ENCODE measurements at places on chromosomes 5 and 9.

- DNase-seq: no peak
Measured at GRCh38 chr9:91571036-91571435, 147.4 kb upstream of the NFIL3 start.

DNA sequence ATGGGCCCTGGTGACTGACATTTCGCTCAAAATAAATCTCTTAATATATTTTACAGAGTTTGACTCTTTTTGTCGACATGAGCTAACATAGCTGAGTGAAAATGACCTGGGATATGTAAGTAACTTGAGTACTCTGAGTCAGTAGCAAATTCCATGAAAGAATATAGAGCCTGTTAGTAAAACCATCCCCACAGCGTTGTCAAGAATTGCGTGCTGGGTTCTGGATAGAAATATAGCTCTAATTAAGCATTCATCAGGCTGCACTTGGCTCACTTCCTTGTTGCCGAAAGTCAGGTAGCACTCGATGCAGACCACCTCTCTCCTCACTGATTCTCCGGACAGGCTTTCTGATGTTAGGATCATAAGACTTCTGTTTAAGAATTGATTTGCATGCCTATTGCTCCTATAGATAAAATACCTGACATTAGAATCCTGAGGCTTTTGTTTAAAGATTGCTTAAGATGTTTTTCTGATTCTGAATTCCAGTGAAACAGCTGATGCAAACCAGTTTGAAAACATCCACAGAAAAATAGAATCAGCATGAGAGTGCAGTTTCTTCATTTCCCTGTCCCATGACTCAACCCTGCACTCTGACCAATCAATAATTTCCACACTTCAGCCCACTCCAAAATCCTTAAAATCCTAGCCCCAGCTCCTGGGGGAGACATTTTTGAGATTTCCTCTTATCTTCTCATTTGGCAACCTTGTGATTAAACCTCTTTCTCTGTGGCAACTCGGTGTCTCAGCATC, 310.6 kb downstream of the DIRAS2 start:
- DNase-seq: no peak

DNA sequence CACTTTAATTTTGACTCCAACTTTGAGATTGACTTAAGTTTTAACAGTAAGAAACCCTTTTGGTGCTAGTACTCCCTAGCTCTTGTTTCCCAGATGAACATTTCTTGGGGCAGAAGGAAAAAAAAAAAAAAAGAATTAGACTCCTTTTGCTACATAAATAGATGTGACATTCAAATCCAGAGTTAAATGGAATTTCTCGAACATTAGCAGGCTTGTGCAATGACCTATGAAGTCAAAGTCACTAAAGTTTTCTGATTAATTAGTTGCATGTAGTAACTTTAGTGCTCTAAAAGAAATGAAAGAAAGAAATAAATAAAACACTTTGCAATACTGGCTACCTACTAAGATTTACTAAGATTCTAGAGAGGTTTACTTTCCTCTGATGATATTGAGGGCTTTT, 106.8 kb downstream of the TMEM174 start:
- no peak for DNase-seq

GRCh38 chr5:75734913-75735789, 17.9 kb upstream of the POC5 start:
- DNase-seq: peak; percentile 63

DNA sequence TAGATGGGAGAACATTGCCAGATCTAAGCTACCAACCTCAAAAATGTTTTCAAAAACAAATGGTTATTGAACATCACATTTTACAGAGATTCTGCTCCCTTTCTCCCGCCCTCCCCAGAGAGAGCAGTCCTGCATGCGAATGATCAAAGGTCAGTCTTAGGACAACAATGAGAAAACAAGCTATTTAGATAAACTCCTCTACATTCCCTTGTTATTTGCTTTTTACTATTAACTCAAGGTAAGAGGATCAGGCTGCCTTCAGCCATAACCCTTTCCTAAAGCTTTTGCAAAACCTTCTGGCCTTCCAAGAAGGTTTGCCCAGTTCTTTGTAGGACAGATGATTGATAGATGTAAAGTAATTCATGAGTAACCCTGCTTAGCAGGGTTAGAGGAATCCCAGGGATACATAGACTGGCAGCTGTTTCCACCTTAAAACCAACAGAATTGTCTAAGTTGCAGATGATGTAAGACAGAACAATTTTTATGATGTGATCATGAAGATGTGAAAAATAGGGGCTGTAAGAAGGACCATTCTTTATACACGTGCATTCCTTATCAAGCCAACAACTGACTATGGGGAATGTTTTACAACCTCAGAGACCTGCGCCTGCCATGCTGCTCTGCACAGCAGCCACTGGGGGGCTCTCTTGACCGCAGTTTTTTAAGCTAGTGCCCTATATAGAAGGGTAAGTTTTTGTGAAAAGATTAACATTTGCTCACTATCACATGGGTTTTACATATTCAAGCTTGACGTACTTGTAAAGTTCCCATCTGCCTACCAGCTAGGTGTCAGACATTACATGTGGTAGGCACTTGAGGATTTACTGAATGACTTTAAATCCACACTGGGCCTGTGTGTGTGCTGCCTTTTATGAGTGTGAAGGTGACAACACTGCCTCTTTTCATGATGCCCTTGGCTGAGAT, 2.3 kb upstream of the ZNF782 start:
- peak; percentile 72 for DNase-seq

DNA sequence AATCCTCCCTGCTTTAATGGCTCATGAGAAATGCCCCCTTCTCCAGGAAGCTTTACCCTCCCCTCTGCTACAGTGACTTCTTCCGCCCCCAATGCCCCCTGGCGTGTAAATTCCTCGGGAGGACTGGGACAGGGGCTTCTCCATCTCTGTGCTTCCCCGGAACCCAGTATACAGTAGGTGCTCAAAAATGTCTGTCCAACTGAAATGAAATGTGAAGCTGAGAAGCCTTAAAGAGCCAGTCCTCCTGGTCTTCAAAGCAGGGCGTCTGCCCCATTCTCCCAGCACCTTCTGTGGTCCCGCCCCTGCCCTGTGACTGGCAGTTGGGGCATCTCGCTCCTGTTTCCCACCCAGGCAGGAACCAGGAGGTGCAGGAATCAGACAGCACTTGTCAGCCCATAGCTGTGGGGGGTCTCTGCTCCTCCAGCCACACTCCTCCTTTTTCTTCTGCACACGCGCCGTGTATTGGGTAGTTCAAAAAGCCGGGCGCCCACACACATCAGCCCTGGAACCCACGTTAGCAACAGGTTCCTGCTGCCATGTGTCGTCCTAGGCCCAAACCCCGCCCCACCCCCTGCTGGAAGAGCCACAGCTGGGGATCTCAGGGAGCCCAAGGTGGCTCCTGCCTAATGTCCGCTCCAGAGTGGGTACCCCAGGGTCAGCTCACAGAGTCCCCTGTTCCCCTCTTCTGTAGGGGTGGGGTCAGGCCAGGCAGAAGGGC, 16.0 kb downstream of the FIBCD1 start:
- no peak for DNase-seq

DNA sequence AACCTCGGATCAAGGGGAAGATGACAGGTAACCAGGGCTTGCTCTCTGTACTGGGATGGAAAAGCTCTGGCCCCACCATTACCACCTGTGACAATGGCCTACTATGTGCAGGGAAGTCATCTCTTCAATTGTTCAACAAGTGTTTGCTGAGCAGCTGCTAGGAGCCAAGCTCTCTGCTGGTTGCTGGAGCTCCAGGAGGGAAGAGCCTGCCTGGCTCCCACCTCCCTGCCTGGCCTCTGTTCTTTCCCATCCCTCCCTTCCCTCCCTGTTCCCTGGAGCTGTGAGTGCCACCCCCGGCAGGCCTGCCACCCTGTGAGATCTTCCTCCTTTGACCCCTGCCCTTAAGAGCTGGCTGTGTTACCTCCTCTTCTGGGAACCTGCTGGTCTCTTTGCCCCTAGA, 59.7 kb upstream of the IER5L start:
- peak; percentile 6 for DNase-seq

GRCh38 chr5:179137643-179138567, 77.7 kb downstream of the ZNF354C start:
- no peak for DNase-seq

DNA sequence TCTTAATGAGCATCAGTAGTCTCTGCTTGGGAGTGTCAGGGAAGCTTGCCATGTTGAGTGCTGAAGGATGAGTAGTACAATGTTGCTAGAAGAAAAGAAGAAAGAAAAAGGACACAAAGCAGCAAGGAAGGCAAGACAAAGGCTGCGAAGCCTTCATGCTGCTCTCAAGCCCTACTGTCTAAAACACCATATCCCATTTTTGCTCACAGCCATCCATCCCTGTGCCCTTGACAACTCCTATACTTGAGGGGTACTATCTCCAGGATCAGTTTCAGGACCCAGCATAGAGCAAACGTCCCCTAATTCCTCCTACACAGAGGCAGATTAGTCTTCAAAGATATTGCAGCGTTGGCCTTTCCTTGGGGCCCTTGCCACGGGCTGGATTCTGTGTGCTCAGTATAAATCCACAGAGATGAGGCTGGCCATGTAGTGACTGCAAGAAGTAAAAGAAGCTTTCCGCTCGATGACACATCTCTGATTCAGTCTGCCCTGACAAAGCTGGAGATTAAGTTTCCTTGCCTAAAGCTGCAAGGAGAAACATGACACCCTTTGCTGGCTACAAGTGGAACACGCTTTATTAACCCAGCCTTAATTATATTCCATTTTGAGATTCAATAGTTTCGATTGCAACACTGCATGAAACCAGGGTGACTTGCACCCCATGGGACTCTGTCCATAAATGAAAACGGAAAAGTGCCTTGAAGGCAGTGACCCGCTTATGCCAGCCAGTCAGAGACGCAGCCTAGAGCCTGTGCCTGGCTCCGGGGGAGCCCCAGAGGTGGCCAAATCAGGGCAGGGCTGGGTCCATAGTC, 304.6 kb downstream of the ACTL7B start:
- no peak for DNase-seq

DNA sequence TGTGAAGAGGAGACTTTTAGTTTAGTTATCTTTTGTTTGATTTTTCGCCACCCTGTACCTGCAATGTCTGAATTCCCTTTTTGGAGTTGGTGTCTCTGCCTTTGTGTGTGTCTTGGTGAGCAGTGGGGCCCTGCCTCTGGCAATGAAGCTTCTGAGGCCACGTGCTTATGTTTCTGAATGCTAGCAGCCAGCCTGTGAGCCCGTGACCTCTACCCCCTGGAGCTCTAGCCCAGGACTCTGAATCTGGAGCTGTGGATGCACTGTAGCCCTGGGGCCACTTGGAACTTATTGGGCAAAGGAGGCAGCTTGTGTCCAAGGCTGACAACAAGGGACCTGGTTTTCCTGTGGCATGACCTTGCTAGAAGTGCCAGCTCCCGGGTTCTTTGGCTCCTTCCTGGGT, 19.4 kb downstream of the ENTREP1 start:
- no peak for DNase-seq

DNA sequence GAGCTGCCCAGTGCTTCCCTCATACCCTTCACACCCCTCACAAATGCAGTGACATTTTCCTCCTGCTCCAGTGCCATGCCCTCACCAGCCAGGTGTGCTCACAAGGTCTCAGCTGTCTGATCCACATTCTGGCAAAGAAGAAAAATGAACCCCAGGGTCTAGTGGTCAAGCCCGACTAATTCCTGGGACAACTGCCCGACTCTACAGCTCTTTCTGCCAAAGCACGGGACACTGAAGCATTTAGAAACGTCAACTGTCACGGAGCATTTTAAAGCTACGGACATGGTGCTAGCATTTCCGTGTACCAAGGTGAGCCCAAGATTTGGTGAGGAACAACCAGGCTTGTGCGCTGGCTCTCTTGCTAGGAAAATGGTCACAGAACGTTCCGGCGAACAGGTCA, 56.8 kb upstream of the PHYKPL start:
- peak; percentile 3 for DNase-seq

- DNase-seq: no peak
Measured at GRCh38 chr9:27489087-27489876, 34.8 kb upstream of the IFNK start.

- DNase-seq: no peak
Measured at GRCh38 chr5:14577971-14578370, 3.6 kb upstream of the OTULINL start.

GRCh38 chr9:123349691-123350480, 6.1 kb upstream of the CRB2 start:
- DNase-seq: no peak

DNA sequence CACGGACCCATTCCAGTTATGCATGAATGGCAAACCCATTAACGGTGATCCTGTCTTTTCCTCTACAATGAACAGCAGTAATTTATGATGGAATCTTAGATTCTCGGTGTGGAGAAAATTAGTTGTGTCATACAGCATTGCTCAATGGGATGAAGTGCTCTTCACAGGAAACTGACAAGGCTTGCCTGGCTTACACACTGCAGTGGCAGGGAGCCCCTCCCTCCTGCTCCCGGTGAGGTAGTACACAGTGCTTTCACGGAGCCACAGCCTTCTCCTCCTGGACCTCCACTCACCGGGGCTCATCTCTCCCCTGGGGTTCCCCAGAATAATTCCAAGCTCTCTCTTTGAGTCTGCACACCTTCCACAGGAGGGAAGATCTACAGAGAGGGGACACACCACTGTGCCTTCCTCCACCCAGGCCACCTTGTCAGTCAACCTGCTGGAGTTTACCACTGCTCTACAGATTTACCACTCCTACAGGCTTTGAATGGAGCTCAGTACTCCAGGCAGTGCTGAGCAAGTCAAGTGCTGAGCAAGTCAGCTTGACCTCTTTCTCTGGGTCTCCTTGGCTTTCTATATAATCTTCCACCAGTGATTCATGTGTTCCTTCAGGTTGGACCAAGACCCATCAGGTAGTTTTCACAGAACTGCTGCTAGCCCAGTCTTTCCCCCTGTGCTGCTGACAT, 59.1 kb upstream of the TBC1D2 start:
- no peak for DNase-seq
